ENCODE measurements at places on chromosomes 6 and 20.

GRCh38 chr20:57308451-57309271, 20.9 kb upstream of the SPO11 start:
- DNase-seq: no peak

- DNase-seq: no peak
These were observed 36.8 kb downstream of the TSPYL4 start for GRCh38 chr6:116217069-116217468.

DNA sequence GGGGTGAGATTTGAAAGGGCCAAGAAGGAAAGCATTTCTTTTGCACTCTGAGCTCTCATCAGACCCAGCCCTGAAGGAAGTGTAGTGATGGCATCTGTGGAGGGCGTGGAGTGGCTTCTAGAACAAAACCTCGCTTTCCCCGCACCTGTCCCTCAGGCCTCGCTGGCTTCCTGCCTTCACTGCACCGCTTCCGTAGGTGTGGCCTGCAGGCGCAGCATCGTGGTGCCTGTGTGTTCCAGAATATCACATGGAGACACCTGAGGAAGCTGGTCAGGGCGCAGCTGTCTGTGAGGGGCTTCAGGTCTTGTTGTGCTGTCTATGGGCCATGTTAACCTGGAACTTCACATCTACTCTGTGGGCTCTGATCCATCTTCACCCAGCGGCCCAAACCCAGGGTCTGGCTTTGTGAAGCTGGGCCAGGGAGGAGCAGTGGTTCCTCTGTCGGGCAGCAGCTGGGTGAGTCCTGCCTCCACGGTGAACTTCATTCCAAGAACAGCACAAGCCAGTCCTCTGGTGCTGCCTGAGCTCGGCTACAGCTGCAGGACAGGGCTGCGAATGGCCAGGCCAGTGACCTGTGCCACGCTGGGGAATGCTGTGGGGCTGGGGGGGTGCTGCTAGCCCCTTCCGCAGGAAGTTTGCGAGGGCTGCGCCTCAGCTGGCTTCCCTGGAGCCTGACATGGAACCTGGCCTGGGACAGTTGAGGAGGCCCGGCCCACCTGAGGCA, 40.9 kb downstream of the DSTN start:
- peak; percentile 36 for DNase-seq

DNA sequence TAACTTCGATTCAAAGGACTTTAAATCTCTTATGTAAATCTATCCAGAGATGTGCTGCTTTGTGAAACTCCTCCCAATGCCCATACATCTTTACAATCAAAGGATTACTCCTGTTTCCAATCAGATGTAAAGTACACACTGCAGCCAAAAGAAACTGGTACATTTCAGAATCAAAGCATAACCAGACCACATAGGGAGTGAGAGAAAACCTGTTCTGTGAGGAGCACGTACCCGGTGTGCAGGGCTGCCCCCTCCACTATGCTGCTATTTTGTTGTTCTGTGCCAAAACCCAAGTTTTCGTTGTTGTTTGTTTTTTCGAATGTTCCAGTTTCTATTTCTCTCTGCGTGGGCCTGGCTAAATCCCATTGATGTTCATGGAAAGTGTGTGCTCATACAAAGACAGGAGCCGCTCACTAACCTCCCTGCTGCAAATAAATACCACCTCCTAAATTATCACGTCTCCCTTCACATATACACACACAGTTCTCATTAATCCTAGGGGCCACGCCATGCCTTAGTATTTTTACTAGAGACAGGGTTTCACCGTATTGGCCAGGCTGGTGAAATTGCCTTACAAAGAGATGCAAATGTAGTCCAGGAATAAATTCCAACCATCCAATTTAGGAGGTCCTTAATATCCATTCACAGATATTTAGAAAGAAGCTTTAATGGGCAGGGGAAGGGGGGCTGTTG, 52.9 kb downstream of the ATP9A start:
- no peak for DNase-seq

GRCh38 chr6:135372758-135373157, 124.8 kb downstream of the AHI1 start:
- DNase-seq: no peak

- DNase-seq: no peak
These were observed 54.8 kb upstream of the MBOAT1 start for GRCh38 chr6:20266851-20267608.

GRCh38 chr6:149236589-149236988, 80.9 kb upstream of the TAB2 start:
- DNase-seq: no peak

- no peak for DNase-seq
These were observed 33.3 kb upstream of the EZR start for GRCh38 chr6:158852312-158853071.

DNA sequence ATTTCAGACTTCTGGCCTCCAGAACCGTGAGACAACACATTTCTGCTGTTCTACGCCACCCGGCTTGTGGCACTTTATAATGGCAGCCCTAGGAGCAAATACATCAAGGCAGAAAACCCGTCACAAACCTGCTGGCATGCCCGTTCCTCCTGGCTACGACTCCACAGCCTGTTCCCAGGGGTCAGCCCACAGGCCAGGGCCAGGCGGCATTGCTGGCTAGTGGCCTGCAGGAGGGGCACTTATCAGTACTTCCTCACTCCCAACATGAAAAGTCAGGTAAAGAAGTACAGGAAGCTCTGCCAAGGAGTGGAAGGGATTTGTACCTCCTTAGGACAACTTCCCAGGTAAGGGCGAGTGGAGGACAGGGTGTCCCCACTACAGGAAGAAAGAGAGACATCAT, 223.1 kb upstream of the AGPAT4 start:
- DNase-seq: no peak

- no peak for DNase-seq
These were observed 7.8 kb downstream of the CCNC start for GRCh38 chr6:99560668-99561067.

DNA sequence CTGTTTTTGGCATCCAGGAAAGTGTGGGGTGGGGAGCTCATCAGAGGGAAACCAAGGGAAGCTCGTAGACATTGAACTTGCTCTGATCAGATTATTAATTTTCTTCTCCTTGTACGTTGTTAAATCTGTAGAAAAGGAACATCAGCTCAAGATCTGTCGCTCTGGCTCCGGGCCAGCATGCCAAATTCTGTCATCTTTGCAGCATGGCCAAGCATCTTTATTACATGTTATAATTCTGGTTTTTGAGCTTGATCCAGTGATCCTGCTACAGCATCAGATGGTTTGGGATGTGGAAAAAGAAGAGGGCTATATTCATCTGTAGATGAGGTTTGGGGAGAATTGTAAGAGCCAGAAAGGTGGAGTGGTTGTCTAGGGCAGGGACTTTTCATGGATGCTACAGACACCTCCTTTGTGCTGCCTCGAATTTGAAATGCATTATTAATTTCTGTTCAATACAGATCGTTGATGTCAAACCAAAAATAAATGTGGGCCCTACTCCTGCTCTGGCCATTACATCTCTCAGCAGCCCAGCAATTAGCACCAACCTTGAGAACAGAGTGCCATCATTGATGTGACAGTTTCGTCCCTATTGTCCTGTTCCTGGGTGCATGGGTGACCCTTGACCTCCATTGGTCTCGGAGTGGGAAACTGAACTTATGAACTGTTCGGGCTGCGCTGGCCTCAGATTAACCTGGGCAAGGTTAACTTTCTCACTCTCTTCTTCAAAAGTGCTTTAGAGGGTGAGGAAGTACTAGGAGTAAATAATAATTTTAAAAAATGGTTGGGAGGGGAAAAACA, 250.8 kb downstream of the SOX4 start:
- DNase-seq: no peak

DNA sequence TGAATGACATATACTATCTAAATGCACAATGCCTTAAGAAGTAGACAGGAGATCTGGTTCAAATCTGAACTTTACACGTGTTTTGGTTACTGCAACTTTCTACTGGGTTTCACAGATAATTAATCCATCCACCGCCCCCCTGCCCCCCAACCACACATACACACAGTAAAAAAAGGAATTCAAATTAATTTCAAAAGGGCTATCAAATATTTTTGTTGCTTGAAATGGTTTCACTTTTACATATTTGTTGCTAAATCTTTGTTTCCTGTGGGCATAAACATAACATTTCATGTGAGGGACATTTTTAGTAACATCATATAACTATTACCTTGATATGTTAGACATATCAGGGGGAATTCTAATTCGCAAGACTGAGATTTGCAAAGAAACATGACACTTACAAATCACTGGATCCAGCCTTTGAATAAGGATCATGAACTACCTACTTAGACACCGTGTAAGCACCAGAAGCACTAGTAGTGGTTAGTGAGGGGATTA, 7.5 kb downstream of the NEDD9 start:
- DNase-seq: no peak

GRCh38 chr20:18263723-18264122, 24.6 kb upstream of the ZNF133 start:
- no peak for DNase-seq

GRCh38 chr6:35716798-35717197, 20.0 kb upstream of the ARMC12 start:
- no peak for DNase-seq

DNA sequence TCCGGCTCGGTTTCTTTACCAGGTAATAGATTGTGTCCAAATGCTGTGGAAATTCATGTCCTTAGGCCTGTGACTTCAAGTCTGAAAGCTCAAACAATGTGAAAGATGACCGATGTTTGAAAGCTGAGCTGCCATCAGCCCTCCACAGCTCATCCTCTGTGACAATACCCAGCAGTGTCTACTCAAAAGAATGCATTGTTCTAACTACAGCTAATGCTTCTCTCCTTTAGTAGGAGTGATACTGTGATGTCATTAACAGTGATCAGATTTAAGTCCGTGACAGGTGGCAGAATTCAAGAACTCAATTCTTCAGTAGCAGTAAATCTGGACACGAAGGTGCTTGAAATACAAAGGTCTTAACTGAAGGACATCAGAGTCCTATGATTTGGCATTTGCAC, 97.3 kb downstream of the RCAN2 start:
- no peak for DNase-seq

- no peak for DNase-seq
These were observed 10.8 kb downstream of the APMAP start for GRCh38 chr20:24981790-24982189.

DNA sequence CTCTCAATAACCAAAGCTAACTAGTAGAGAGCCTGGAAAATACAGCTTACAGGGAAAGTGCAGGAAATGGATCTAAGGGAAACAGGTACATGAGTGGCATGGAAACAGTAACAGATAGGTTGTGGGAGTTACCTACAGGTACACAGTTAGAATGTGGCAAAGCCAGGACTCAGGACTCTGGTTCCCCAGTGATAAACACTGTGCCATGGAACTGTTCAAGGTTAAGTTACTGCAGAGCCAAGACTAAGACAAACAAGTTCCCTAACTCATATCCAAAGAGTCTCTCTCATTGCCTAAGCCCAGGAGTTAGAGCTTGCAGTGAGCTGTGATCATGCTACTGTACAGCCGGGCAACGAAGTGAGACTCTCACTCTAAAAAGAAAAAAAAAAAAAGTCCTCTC, 6.6 kb downstream of the MED20 start:
- no peak for DNase-seq

GRCh38 chr6:134437376-134437775, 119.5 kb upstream of the SGK1 start:
- no peak for DNase-seq

GRCh38 chr20:10119336-10119735, 84.5 kb downstream of the ANKEF1 start:
- DNase-seq: no peak

GRCh38 chr20:20971810-20972209, 134.3 kb downstream of the LINC00237 start:
- DNase-seq: no peak

- no peak for DNase-seq
These were observed 139.2 kb upstream of the MMS22L start for GRCh38 chr6:97422171-97422570.

DNA sequence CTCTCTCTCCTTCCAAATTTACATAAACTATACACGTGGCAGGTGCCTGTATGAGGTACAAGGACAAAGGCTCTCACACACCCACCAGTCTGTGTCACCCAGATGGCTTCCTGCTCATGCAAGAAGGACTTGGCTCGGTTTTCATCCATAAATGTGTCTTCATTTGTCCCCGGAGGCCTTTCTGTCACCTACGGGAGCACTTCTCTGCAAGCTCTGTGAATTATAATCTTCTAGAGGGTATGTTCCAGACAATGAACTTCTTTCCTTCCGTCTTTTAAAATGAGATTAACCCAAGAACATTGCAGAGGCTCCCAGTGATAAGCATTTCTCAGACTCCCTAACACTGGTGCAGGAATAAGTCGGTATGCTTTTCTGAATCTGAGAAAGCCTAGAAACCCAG, 123.6 kb downstream of the PTPRT start:
- DNase-seq: no peak

DNA sequence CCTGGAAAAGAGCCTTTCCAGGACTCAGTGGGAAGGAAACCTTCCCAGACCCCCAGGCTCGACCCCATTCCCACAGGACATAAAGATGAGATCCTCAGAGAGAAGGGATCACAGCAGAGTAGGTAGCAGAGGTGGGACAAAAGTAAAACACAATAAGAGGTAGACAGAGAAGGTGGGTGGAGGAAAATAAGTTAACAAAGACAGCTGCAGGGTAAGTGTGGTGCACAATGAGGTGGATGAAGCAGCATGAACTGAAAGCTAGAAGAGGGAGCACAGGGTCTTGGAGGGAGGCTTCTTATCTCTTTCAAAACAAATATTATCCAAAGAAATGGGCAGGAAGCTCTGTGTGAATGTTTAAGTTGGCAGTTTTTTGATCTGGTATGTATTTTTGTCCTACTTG, 14.0 kb upstream of the MAP7 start:
- DNase-seq: no peak

- DNase-seq: no peak
These were observed 571 bp downstream of the ITCH start for GRCh38 chr20:34363465-34364222.

- DNase-seq: no peak
These were observed 85.3 kb downstream of the TRMT6 start for GRCh38 chr20:5864873-5865587.

DNA sequence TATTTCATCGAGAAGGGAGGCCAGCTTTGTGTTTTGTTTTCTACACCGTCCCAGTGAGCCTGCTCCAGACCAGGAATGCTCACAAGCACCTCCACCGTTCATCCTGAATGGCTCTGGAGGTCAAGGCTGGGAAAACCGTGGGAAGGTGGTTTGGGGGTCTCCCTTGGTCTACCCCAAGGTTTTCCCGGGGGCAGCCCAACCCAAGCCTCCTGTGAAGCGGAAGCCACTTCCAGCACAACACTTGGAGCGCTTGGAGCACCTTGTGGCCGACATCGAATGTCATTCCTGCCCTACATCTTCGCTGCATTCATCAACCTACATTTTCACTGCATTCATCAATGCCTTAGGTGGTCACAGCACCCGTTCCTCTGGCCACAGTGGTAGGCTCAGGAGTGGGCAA, 255.6 kb upstream of the PMEPA1 start:
- DNase-seq: no peak

DNA sequence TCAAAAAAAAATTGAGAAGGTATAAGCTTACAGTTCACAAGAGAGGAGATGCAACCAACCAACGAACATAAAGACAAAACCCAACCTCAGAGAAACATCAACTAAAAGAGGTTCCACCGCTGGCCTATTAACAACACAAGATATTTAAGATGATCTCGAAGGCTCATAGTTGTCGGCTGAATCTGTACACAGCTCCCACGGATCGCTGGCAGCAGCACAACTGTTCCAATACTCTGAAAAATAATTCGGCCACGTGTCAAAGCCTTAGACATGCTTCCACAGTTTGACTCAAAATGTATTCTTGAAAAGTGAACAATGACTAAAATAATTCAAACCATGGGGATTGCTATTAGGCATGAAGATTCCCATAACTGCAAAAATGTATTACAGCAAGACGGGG, 13.7 kb downstream of the EXOC2 start:
- no peak for DNase-seq

Measured in stimulated activated CD4-positive, alpha-beta T cell treated with anti-CD3 and anti-CD28 coated beads, TNF-alpha, amount 100 ng/mL, for 4 hours (primary cell).